GM19239 (cell line): ENCODE measurements at places on chromosomes 3 and 15.

DNA sequence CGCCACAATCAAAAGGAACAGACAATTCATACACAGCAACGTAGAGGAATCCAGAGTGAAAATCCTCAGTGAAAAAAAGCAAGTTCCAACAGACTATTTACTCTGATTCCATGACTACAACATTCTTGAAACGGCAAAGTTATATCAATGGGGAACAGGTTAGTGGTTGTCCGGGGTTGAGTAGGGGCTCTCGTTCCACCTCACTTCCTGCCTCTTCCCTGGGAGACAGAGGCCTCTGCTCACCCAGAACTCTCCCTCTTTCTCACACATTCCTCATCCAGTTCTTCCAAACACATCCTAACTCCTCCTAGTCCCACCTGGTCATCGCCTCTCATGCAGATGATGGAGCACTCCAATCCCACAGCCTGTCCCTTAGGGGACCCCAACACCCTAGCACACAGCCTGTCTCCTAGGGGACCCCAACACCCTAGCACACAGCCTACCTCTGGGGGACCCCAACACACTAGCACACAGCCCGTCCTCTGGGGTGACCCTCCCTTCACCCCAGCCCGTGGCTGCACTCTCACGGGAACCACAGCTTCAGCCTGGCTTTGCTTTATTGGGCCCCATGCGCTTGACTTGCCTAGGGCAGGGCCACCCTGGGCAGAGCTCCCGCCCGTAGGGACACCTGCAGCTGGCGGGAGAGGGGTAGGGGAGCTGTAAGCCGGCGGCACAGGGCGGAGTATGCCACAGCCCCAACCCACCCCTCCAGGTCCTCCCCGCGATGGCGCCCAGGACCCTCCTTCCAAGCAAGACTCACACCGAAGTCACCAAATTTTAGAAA, 5.2 kb downstream of the OCA2 start:
- no peak for DNase-seq

- DNase-seq: no peak
Observed at GRCh38 chr3:140378571-140379340, 299.1 kb upstream of the TRIM42 start.

DNA sequence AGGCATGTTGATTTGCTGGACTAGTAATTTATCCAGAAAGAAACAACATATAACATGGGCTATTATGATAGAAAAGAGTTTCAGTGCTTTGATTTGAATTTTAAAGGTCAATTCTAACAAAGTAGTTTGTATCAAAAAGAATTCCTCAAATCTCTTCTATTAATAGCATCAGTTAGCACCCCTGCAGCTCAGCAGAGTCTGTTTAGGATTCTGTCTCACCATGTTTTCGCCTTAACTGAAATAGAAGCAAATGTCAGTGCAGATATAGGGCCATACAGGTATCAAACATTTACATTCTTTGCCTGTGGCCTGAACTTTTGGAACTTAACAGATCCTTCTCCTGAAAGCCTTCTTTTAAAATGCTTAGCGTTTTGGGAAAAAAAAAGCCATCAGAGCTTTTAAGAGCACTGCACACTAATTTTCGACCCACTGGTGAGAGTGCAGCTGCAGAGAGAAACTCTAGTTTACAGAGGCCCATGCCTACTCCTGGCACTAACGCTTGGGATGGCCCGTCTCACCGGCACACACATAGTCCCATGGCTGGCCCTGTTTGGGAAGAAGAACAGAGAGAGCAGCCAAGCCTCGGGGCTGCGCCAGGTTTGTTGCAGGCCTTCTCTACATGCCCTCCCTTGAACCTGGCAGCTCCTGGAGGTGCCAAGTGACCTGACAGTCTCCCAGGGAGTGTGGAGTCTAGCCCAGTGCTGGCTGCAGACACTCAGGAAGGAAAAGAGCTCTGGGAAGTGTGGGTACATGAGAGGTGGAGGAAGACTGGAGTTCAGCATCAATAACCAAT, 9.9 kb upstream of the PAQR9 start:
- DNase-seq: no peak

- no peak for DNase-seq
Observed at GRCh38 chr3:185268194-185268962, 14.5 kb upstream of the EHHADH start.

DNA sequence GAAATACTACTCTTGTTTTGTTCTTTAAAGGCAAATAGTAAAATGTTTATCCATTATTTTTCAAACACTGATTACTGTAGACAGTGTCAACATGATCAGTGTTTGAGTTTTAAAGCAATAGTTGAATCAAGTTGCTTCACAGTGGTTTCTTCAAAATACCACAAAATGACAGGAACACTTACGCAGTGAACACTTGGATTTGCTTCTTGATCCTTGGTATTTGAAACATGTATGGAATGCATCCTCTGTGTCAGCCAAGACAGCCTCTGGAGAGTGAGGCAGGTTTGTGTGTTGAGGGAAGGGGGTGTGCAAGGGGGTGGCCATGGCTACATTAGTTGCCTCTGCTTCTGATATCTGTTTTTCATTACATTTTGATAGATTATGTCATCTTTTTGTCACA, 413.0 kb downstream of the RBMS3 start:
- DNase-seq: no peak

DNA sequence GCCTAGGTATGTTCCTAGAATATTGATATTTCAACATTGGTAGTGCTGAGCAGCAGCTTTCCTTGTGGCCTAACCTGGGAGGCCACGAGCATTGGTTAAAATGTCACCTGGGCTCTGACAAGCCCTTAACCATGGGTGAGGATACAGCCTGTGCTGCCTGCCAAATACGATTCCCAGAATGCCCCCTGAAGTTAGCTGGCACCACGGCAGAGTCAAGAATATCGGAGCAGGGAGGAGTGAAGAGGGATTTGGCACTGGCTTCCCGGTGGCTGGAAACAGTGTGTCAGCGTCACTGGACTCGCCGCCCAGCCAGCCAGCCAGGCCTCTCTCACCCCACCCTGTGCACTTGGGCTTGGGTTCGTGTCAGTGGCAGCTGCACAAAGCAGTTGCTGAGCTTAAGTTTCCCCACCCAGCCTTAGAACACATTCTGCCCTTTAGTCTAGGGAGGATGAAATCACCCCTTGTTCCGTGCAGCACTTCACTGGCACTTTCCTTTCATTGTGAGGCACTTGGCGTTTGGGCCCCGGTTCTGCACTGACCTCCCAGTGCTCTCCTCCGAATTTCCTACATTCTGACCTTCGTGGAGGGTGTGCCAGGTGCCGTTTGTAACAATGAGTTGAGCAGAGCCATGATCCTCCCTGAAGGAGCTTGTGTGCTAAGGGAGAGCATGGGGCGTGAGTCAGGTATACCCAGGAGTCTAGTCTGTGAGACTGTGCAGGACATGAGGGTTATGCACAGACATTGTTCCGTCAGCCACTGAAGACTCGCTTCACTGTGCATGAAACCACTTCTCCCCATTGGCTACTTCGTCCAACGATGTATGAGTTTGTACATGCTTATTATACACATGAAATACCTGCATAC, 152.8 kb upstream of the BHLHE40 start:
- no peak for DNase-seq

GRCh38 chr3:184540777-184541681, 20.6 kb upstream of the EPHB3 start:
- DNase-seq: no peak

DNA sequence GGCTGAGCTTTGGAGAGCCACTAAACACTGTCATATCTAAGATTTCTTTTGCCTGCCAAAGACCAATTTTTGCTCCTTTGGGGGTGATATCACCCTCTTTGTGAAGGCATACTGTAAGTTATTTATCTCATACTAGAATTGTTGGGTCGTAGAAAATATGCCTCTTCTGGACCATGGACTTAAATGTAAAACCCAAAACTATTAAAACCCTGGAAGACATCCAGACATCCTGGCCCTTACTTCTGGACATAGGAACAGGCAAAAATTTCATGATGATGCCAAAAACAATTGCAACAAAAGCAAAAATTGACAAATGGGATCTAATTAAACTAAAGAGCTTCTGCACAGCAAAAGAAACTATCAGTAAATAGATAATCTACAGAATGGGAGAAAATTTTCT, 172.2 kb downstream of the ATG7 start:
- DNase-seq: no peak

DNA sequence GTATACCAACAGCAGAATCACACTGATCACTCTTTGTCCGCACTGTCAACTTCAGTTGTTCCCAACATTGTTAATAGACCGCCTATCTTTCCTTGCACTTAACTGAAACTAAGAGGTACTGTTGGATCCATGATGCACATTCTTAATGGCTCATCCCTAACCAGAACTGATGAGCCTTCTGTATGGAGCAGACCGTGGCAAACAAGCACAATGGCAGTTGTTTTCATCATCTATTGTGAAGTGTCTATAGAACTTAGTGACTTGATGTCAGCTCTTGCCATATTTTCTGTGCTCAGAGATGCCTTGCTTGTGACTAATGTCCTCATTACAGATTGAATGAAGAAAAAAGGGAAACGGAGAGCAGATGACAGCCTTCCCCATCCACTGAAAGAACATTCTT, 347.4 kb downstream of the NLGN1 start:
- no peak for DNase-seq

DNA sequence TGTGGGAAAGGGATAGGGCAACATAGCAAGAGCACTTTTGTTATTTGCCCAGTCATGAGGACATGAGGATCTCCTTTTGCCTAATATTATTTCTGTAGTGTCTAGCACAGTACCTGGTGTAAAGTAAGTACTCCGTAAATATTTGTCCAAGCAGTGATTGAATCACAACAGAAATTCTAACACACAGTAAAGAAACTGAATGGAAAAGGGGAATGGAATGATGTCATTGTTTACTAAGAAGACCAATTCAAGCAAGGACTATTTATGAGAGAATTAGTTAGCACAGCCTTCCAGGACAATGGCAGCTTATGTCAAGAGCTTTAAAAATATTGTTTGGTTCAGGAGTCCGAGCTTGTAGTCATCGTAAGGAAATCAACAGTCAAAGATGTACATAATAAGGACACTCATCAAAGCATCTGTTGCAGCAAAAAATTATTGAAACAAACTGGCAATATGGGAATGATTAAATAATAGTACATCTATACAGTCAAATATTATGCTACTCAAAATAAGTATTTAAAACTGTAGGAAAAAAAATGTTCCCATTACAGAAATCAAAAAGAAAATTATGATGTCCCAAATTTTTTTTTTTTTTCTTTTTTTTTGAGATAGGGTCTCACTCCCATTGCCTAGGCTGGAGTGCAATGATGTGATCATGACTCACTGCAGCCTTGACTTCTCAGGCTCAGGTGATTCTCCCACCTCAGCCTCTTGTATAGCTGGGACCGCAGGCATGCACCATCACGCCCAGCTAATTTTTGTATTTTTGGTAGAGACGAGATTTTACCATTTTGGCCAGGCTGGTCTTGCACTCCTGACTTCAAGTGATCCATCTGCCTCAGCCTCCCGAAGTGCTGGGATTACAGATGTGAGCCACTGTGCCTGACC, 17.9 kb downstream of the CAPN7 start:
- DNase-seq: no peak

GRCh38 chr3:73508330-73508954, 116.3 kb downstream of the PDZRN3 start:
- peak; percentile 12 for DNase-seq

- no peak for DNase-seq
Observed at GRCh38 chr3:185335799-185336198, 27.1 kb upstream of the MAP3K13 start.

DNA sequence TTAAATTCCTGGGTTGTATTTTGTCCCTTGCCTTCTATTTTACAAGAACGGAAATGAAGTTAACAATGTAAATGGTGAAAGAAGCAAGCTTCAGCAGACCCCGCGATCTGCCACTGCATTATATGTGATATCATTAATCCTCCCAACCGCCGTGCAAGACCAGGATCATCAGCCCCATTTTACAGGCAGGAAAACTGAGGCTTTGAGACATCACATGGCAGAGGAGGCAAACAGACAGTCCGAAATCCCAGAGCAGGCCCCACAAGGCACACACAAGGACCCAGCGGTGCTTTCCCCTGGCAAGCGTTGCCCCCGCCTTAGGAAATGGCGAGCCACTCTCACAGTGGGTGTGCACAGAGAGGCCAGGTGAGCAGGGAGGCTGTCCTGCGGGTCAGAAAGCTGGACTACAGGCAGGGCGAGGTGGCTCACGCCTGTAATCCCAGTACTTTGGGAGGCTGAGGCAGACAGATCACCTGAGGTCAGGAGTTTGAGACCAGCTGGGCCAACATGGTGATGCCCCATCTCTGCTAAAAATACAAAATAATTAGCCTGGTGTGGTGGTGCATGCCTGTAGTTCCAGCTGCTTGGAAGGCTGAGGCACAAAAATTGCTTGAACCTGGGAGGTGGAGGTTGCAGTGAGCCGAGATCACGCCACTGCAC, 16.2 kb downstream of the FGD5 start:
- no peak for DNase-seq

GRCh38 chr3:95798628-95799027, 1015.8 kb upstream of the EPHA6 start:
- no peak for DNase-seq

DNA sequence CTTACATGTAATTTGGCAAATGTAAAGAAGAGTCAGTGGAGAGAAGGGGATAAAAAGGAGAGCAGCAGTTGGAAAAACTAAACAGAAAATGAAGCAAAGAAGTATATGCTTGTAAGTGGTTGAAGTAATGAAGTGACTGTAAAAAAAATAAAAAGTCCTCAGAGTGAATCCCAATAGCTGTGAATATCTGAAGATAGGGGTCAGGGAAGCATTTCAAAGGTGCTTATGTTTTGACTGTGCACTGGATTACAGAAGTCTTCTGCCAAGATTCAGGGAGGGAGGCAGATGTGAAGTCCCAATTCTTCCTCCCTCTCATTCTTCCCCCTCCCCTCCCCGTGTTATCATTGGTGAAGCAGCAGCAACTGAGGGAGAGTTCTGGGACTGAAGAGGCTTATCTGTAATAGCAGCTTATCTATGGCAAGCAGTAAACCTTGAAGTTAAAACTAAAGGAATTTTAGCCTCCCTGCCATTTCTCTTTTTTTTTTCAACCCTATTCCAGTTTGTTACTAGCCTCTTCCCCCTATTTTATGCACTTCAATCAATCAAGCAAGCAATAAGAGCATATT, 597.9 kb downstream of the IGSF11 start:
- no peak for DNase-seq

- DNase-seq: no peak
Observed at GRCh38 chr3:35335703-35336102, 303.6 kb upstream of the ARPP21 start.
